Activated T-helper 17 cell treated with anti-CD3 and anti-CD28 coated beads, Interleukin-2, amount 50 U/mL, for 72 hours (primary cell): ENCODE measurements at places on chromosomes 3 and 15. TPM values are rescaled to one million over a fixed set of nuclear protein-coding genes. Genes with fewer than 3 reads are reported as not detected.

DNA sequence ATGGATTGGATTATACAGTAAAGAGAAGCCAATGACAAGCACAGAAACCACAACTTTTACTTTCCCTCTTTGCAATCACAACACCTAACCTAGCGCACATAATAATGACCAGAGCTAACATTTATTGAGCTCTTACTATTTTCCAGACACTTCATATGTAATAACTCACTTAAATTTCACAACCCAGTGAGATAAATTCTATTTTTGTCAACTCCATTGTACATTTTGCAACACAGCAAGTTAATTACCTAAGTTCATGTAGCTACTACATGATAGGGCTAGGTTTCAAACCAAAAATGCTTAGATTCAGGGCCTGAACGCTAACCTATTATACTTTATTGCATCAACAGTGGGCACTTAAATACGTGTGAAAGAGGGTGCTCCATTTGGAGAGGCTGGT is 89.5 kb downstream of the GADL1 start:
- H3K27ac ChIP-seq, result no peak overlapping the region
- no peak overlapping the region for H3K4me3 ChIP-seq
- ATAC-seq, result no peak
- no peaks in the 10 kb centered on the region for H3K36me3 ChIP-seq

- peaks cover 14% of the 10 kb centered on the region for H3K27me3 ChIP-seq
- ATAC-seq, result no peak
- no peak overlapping the region for H3K4me3 ChIP-seq
- H3K27ac ChIP-seq, result no peak overlapping the region
These were observed 97.6 kb upstream of the ALDH1A3 start for GRCh38 chr15:100781961-100782530.

DNA sequence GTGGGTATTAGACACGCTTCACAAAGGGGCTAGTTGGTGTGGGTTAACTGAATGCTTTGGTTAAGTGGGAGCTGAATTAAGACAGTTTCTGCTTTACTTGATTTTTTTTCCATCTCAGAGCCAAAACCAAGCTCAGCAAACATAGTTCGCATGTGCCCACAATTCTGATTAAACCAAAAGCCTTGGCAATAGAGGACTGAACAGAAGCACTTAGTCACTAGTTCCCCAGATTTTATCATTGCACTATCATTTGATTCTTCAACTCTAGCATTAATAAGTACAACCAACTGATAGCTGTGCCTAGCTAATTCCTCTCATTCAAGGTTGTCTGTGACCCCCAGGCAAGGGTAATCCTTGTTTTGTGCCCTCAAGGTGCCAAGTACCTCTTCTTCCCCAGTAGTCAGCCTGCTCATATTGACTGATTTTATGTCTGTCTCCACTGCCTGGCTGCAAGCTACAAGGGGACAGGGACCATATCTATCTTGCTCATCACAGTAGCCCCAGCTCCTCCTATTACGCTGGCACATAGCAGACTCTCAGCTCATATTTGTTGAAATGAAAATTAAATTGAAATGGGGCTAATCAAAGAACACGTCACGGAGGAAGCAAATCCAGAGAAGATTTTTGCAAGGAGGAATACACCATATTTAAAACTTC is 9.9 kb upstream of the ARHGEF3 start:
- peaks cover 50% of the 10 kb centered on the region for H3K4me1 ChIP-seq
- H3K36me3 ChIP-seq, result no peaks in the 10 kb centered on the region
- H3K27ac ChIP-seq, result peak overlapping the region; percentile 36
- ATAC-seq, result no peak
- peak overlapping the region; percentile 46 for H3K4me3 ChIP-seq
- H3K27me3 ChIP-seq, result no peaks in the 10 kb centered on the region

GRCh38 chr3:189148081-189148507 is 23.7 kb upstream of the TPRG1 start:
- H3K27ac ChIP-seq, result no peak overlapping the region
- no peaks in the 10 kb centered on the region for H3K36me3 ChIP-seq
- no peak overlapping the region for H3K4me3 ChIP-seq
- peak; percentile 63 for ATAC-seq
- no peaks in the 10 kb centered on the region for H3K27me3 ChIP-seq

GRCh38 chr3:180311242-180311641 is 274.5 kb upstream of the PEX5L start:
- H3K4me3 ChIP-seq, result no peak overlapping the region
- ATAC-seq, result no peak
- H3K4me1 ChIP-seq, result no peaks in the 10 kb centered on the region
- no peaks in the 10 kb centered on the region for H3K36me3 ChIP-seq
- no peak overlapping the region for H3K27ac ChIP-seq

DNA sequence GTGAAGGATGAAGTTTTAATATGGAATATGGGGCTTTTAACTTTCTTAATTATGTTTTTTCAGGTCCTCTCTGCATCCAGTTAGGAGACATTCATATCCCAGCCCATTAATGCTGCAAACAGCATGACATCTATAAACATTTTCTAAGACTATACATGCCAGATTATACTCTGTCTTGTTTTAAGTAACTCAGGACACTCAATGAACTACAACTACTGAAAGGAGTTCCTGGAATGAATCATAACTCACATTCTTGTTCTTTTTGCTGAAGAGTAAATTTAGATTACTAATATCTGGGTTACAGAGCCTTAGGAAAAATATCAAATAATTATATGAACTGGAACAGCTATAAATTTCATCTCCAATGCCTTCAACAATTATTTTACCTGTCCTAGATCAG is 167.4 kb downstream of the STAG1 start:
- H3K36me3 ChIP-seq, result peaks cover 42% of the 10 kb centered on the region
- no peak overlapping the region for H3K27ac ChIP-seq
- peak; percentile 59 for ATAC-seq

DNA sequence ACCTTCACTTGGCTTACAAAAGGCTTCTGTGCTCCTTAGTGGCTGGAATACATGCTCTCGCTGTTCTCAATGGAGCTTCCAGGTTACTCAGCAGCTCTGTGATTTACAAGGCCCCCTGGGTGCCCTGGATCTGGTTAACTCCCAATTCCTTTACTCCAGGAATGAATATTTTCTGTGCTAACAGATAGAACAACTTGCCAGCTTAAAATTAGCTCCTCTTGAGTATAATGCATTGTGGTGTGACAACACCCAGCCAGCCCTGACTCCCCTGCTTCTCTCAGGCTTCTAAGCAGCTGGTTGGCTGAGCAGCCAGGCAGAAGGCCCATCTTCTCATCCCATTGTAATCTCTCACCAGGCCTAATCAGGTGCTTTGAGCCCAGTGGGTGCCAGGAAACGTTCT is 246.4 kb downstream of the ALCAM start:
- H3K27me3 ChIP-seq, result no peaks in the 10 kb centered on the region
- H3K27ac ChIP-seq, result no peak overlapping the region
- ATAC-seq, result no peak
- H3K4me1 ChIP-seq, result no peaks in the 10 kb centered on the region

DNA sequence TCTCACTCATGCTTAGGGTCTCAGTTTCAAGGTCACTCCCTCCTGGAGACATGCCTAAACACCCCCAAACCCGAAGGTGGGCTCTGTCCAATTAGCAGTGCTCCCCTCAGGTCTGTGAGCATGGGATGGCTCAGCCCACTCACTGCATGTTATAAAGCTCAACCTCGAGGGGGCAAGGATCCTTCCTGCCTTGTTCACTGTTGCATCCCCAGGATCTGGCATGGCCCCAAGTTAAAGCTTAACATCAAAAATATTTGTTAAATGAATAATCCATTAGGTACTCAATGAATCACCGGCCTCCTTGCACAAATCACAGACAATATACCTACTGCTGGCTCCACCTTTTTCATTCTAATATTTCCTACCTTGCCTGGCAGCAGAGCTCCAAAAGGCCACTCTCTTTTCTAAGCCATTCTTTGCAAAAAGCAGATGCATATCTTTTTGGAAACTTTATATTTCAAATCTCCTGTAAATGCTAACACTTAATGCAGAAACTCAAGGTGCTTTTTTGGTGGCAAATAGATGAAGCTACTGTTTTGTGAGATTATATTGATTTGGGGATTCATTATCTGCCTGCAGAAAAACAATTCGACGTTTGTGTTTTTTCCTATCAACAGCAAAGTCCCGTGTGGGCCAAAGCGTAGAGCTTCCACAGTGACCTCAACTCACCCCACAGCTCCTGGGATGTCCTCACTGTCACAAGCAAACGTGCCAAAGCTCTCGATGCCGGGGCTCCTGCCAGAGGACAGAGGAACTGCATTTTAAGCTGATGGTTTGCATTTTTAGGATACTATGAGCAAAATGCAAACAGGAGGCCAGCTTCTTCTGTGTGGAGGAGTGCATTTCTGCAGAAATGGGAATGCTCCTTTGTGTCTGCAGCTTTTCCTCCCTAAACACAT is 35.4 kb downstream of the PCOLCE2 start:
- H3K27ac ChIP-seq, result no peak overlapping the region
- H3K27me3 ChIP-seq, result peaks cover 9% of the 10 kb centered on the region
- no peak for ATAC-seq
- no peaks in the 10 kb centered on the region for H3K4me1 ChIP-seq

- peaks cover 5% of the 10 kb centered on the region for H3K4me1 ChIP-seq
- ATAC-seq, result no peak
- peaks cover 14% of the 10 kb centered on the region for H3K36me3 ChIP-seq
- H3K27ac ChIP-seq, result no peak overlapping the region
These were observed 58.9 kb downstream of the LRRFIP2 start for GRCh38 chr3:37115446-37115845.

GRCh38 chr3:188470508-188471130 is 316.7 kb downstream of the LPP start:
- no peaks in the 10 kb centered on the region for H3K4me1 ChIP-seq
- no peaks in the 10 kb centered on the region for H3K27me3 ChIP-seq

DNA sequence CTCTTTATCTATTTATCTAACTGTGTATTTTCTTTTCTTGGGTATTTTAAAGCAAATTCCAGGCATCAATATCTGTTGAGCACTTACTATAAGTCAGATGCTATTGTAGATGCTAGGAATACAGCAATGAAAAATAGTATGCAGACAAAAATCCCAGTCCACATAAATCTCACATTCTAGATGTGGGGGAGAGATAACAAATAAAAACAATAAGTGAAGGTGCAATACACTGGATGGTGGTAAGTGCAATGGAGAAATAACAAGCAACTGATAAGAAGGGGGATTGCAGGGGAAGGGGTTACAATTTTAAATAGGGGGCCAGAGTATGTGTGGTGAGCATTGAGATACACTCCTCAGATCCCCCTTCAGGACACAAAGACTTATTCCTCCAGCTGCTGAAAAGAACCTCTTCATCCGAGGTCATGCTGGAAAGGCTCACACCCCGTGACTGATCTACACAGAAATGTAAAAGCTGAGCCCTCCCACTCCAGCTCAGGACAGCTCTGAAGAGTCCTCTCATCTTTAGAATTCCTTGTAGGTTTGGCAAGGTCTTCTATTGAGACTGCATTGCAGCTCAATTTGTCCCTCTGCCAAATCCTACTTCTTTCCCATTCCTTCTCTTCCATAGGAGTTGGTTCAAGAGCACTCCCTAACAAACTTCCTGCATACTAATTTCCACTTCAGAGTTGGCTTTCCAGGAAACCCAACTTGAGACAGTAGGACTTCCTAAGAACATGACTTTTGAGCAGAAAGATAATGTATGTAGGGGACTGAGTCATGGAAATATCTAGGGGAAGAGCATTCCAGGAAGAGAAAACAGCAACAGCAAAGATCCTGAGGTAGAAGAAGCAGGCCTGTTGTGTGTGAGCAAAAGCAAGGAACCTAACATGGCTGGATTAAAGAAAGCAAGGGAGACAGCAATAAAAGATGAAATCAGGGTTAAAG is 8.1 kb upstream of the SCG3 start:
- no peak for ATAC-seq
- no peak overlapping the region for H3K27ac ChIP-seq
- H3K27me3 ChIP-seq, result peaks cover 18% of the 10 kb centered on the region
- no peaks in the 10 kb centered on the region for H3K36me3 ChIP-seq
- no peaks in the 10 kb centered on the region for H3K4me1 ChIP-seq
- H3K4me3 ChIP-seq, result no peak overlapping the region

- no peak overlapping the region for H3K4me3 ChIP-seq
- H3K27me3 ChIP-seq, result no peaks in the 10 kb centered on the region
- H3K36me3 ChIP-seq, result peaks cover 5% of the 10 kb centered on the region
- no peak overlapping the region for H3K27ac ChIP-seq
- no peak for ATAC-seq
- H3K4me1 ChIP-seq, result peaks cover 28% of the 10 kb centered on the region
These were observed 19.0 kb downstream of the SLCO3A1 start for GRCh38 chr15:91872356-91873137.

DNA sequence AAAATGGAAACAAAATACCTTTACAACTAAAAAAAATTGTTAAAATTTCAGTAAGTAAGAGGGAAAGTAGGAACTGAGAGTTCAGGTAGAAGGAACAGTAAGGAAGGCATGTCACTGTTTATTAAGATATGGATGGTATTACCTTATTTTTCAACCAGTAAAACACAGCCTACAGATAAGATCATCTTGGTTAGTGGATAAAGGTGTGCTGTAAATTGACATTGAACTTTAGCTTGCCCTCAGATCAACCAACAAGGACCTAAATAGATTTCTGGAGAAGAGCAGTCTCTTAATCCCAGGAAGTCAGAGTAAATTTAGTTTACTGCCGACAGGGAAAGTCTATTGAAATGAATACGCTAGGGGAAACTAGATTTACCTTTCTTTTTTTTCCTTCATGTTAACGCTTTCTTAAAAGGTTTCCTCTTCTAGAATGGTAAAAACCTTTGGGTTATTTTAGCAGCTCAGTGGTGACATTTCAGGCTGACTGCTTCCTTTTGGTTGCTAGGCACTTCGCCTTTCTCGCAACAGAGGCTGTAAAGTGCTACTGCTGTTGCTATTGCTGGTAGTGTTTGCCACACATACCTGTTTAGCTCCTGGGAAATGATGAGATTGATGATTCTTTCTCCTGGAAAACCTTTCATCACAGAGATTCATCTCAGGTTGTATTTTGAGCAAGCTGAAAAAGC is 12.9 kb downstream of the DZIP3 start:
- ATAC-seq, result peak; percentile 68
- H3K36me3 ChIP-seq, result no peaks in the 10 kb centered on the region
- H3K27me3 ChIP-seq, result no peaks in the 10 kb centered on the region
- peaks cover 32% of the 10 kb centered on the region for H3K4me1 ChIP-seq

- no peaks in the 10 kb centered on the region for H3K36me3 ChIP-seq
- no peak overlapping the region for H3K4me3 ChIP-seq
- peaks cover 5% of the 10 kb centered on the region for H3K4me1 ChIP-seq
- H3K27ac ChIP-seq, result no peak overlapping the region
- peaks cover 11% of the 10 kb centered on the region for H3K27me3 ChIP-seq
- no peak for ATAC-seq
These were observed 9.4 kb upstream of the SUMF1 start for GRCh38 chr3:4476496-4476895.

The GPR62 gene
- not detected for total RNA-seq

The GOLGA6D gene
- not detected for total RNA-seq

The CILP gene
- 0.09 TPM for total RNA-seq

The CFAP161 gene
- total RNA-seq, result 0.15 TPM

The DLEC1 gene
- total RNA-seq, result 2.0 TPM

The LOXL1 gene
- total RNA-seq, result 3.4 TPM

The CASR gene
- total RNA-seq, result 3.9 TPM

The MB21D2 gene
- total RNA-seq, result 13.9 TPM

The AGBL1 gene
- total RNA-seq, result not detected

The SCAANT1 gene
- total RNA-seq, result 2.4 TPM

The TMEM158 gene
- not detected for total RNA-seq
